ENCODE measurements at places on chromosomes 6 and 20.

DNA sequence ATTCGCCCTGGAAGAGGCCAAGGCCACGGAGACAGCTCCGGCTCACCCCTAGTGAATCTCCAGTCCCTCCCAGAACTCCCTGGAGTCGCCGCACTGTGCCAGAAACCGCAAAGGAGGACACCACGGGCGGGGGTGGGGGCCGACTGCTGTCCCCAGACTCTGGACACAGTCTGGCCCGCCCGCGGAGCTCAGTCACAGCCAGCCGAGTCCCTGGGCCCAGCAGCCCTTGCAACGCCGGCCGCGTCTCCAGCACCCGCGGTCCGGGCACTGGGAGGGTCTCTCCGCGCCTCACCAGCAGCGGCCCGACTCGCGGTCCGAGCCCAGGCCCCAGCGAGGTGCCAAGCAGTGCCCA, 518 bp downstream of the PEX6 start:
- DNase-seq = no peak

GRCh38 chr6:35011096-35012041, 122.3 kb downstream of the ANKS1A start:
- DNase-seq = no peak

GRCh38 chr20:33675136-33675959, 1.1 kb upstream of the NECAB3 start:
- no peak for DNase-seq

DNA sequence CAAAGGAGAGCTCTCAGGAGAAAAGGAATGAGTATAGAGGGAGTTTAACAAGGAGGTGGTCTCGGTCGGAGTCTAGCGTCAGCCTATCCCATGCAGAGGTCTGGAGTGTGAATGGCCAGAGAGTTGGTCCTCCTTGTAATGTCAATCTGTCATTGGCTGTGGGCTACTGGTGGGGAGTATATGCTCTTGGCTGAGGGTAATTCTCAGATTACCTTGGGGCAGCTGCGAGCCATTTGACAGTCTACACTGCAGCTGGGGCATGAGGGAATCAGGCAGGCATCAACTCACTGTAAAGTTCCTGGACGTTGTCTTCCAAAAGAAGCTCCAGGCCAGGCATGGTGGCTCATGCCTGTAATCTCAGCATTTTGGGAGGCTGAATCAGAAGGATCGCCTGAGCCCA, 48.1 kb downstream of the EBF4 start:
- no peak for DNase-seq

DNA sequence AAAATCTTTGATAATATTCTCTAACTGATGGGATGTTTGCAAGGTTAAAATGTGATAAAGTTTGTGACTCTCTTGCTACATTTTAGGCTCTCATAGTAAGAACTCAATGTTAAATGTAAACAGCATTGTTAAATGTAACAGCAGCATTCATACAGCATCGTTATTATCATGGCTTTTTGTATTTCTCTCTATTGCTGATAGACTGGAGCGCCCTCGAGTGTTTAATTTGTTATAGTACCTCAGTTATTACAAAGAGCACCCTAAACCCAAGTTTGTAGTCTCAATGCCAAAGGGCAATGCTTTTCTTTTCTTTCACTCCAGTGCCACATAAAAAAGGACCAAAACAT, 14.9 kb upstream of the TTPAL start:
- DNase-seq = no peak

- no peak for DNase-seq
These were observed 18.0 kb downstream of the JARID2 start for GRCh38 chr6:15263780-15264374.

- no peak for DNase-seq
These were observed 39.6 kb downstream of the PDSS2 start for GRCh38 chr6:107419733-107420132.

GRCh38 chr6:148074291-148074690, 268.3 kb upstream of the SASH1 start:
- no peak for DNase-seq

GRCh38 chr20:11700831-11701230, 216.9 kb upstream of the BTBD3 start:
- DNase-seq = no peak

- no peak for DNase-seq
These were observed 72.8 kb downstream of the SMOC2 start for GRCh38 chr6:168513766-168514165.

DNA sequence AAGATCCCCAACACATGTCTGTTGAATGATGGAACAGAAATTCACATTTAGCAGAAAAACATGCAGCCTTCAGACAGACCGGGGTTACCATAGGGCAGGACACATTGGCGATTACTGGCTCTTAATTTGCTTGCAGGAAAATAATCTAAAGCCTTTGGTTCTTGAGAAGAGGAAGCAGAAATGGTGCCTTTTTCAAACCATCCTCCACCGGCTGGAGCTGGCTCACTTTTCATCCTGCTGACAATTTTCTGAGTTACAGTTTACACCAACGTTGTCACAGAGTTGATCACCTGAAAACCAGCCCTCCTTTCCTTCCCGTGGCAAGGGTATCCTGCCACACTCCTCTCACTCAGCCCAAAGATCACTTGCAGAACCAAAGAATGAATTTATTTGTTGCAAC, 32.6 kb downstream of the SF3B5 start:
- no peak for DNase-seq

GRCh38 chr6:150145830-150146229, 3.0 kb downstream of the PPP1R14C start:
- DNase-seq = no peak

- no peak for DNase-seq
These were observed 82.4 kb upstream of the FAM184A start for GRCh38 chr6:119160911-119161310.

GRCh38 chr6:141965016-141965545, 167.6 kb upstream of the GJE1 start:
- DNase-seq = no peak

DNA sequence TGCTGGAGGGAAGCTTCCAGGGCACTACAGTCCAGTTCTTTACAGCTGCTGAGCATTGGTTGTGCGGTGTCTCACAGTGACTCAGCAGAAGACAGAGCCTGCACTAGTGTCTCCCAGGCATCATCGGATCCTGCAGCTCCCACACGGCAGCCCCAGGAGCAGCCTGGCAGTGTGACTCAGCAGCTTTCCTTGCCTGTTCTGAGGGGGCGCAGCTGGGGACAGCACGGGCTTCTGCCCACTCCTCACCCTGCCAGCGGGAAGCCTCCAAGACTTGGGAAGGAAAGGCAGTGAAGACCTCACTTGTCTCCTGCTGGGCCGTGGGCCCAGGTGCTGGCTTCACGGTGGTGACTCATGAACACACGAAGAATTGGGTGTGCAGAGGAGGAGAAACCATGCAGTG, 165.4 kb downstream of the SYNDIG1 start:
- no peak for DNase-seq

DNA sequence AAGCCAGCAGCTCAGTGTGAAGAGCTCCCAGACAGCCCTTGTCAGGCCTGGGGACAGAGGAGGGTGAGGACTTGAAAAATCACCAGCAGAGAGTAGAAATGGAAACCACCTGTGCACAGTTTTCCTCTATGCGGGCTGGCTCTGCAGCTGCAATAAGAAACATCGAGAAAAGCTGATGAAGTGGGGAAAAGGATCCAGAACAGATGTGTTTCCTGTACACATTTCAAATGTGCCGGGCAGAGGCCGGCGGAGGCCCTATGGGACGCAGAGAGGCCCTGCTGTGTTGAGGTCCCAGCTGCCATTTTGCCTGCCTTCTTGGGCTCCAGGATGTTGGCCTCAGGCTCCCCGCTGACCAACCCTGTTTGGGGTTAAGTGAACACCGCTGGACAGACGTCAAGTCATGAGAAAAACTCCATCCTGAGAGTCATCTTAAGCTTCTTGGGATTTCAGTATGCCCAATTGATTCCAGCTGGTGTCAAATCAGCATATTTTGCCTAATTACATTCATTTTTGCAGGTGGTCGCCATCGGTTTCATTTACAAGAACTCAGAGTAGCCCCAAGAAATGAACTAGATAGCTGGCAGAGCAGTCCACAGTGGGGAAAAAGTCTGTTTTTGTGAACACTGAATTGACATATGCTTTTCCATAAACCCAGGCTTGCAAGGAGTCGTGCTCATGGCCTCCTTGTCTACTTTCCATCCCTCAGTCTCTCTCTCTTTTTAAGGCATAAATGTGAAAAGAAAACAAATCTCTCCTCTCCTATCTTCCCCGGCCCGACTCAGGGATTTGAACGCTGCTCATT, 150.4 kb upstream of the PHACTR3 start:
- no peak for DNase-seq

GRCh38 chr6:142530566-142530965, 228.8 kb downstream of the ADGRG6 start:
- DNase-seq = no peak

GRCh38 chr6:153140299-153140698, 9.2 kb upstream of the RGS17 start:
- no peak for DNase-seq

GRCh38 chr6:47414423-47415167, 63.0 kb upstream of the CD2AP start:
- no peak for DNase-seq

- no peak for DNase-seq
These were observed 169.1 kb upstream of the FUT9 start for GRCh38 chr6:95846652-95847051.

DNA sequence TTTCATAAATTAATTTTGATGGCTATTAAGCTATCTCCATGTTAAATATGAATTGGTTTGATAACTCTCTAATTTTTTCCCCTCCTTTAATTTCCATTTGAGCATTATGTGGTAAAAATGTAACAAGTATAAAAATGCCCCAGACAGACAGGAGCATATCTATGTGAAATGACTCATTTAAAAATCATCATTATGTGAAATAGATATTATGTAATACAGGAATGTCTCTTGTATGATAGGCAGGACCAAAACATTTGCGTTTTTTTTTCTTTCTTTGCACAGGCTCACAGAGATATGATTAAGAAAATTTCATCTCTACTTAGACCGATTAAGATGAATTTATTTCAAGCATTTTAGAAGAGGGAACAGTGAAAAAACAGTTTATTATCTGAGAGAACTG, 95.8 kb downstream of the AKAP7 start:
- no peak for DNase-seq

DNA sequence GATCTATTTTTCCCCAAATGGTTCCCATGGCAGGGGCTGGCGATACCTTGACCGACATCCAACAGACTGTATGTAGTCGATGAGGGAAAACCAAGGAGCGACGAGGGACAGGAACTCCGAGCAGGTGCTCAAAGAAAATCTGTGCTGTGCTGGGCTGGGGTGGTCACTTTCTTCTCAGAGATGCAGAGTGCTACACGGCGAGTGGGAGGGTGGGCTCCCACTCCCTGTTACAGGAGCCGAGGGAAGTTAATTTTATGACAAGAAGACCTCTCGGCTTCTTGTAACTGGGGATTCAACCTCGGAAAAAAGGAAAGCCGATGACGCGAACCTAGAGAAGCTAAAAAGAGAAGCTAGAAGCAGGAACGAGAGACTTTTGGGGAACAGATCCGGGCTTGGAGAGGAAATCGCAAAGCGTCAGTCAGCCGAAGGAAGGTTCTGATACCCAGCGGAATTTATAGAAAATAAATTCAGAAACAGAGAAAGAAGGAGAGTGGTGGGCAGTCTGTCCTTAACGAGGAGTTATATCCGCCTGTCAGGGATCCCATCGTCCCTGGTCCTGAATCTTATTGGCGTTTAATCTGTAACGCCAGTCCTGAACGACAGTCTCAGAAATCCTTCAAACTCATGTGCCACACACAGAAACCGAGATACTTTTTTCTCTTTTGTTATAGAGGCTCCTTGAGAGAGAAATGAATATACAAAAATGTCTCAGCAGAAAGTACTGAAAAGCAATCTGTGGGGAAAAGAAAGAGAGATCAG, 84.6 kb upstream of the ZNF322 start:
- no peak for DNase-seq

DNA sequence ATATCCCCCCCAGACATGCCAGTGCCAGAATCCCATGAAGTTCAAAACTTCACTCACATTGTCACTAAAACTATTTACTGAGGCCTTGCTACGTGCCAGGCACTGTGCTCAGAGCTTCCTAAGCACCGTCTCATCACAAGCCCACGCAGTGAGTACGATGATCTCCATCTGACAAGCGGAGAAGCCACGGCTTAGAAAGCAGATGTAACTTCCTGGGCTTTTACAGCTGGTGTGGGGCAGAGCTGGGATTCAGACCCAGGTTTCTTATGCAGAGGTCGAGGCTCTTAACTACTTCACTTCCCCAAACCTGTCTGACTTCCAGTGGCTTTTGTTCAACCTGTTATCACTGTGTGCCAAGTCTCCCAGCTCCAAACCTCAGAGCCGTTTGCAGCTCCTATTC, 8.3 kb downstream of the MDGA1 start:
- DNase-seq = no peak

DNA sequence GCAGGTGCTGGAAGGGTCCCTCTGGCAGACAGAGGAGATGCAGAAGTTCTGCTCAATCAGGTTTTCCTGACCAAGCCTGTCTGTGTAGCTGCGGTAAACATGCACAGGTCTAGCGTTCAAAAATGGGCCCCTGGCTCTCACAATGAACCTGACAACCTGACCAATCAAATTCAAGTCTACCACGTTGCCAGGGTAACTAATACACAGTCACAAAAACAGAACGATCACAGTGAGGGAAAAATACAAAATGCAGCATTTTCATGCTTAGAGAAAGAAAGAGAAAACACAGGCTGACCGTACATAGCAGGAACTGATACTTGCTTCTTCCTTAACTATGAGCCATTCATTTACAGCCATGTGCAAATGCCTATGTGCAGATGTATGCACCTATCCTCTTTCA, 353.1 kb upstream of the TSHZ2 start:
- no peak for DNase-seq

DNA sequence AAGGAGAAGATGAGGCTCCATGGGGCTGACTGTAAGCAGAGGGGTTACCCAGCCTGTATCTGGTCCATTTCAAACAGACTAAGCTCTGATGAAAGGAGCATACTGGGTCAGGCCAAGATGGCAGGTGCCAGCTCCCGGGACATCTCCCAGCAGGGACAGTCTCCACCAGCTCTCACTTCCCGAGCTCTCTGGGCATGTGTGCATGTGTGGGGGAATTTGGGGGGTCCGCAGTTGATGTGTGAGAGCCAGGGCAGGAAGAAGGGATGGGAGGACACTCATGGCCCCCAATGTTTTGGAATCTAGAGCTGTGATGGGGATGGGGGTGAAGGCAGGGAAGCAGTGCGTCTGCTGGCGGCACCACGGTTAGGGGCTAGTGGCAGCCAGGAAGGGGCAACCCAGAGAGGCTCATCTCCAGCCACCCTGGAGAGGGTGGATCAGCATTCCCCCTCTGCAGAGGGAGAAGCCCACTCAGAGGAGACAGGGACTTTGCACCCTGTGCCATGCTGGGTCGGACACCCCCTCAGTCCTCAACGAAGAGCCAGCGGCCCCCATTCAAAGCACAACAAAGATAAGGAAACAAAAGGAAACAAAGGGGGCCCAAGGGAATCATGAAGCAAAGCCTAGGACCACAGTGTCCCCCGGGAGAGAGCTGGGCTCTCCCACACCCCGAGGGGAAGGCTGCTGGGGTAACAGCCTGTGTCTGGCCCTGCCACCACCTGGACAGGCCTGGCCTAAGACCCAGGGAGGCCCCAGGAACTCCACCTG, 52.4 kb downstream of the DSTN start:
- no peak for DNase-seq

GRCh38 chr6:71383901-71384489, 95.4 kb downstream of the OGFRL1 start:
- no peak for DNase-seq

GRCh38 chr6:107542192-107542668, 52.3 kb downstream of the SOBP start:
- no peak for DNase-seq

Measured in activated T-cell treated with anti-CD3 and anti-CD28 coated beads, Interleukin-2, amount 50 U/mL, for 1 hour (primary cell).